ENCODE measurements at places on chromosomes 6 and 20. TPM values are rescaled to one million over a fixed set of nuclear protein-coding genes. Genes with fewer than 3 reads are reported as not detected.

The OXT gene
- not detected for total RNA-seq

The GNMT gene
- total RNA-seq, result not detected

The SLC35F1 gene
- total RNA-seq, result not detected

The PBOV1 gene
- total RNA-seq, result not detected

The BCLAF1 gene
- total RNA-seq, result 142 TPM

The RNF182 gene
- 6.4 TPM for total RNA-seq

The RGS17 gene
- total RNA-seq, result 1.7 TPM

The TFAP2C gene
- under 0.01 TPM for total RNA-seq

The KIF25 gene
- total RNA-seq, result not detected

The GZF1 gene
- 30.3 TPM for total RNA-seq

The UBE2C gene
- total RNA-seq, result 43.6 TPM

The OVOL2 gene
- total RNA-seq, result not detected

The OR2J1 gene
- not detected for total RNA-seq

The TFAP2D gene
- not detected for total RNA-seq

The PREX1 gene
- 0.72 TPM for total RNA-seq

The NKAIN2 gene
- not detected for total RNA-seq

The TCP11 gene
- total RNA-seq, result 0.56 TPM

The PTCRA gene
- total RNA-seq, result not detected

The LAMP5 gene
- under 0.01 TPM for total RNA-seq

The TBXT gene
- total RNA-seq, result not detected

The PI16 gene
- total RNA-seq, result under 0.01 TPM

The CPXM1 gene
- 0.83 TPM for total RNA-seq

The GINS1 gene
- total RNA-seq, result 6.6 TPM
